ENCODE measurements at places on chromosomes 1 and 21.

DNA sequence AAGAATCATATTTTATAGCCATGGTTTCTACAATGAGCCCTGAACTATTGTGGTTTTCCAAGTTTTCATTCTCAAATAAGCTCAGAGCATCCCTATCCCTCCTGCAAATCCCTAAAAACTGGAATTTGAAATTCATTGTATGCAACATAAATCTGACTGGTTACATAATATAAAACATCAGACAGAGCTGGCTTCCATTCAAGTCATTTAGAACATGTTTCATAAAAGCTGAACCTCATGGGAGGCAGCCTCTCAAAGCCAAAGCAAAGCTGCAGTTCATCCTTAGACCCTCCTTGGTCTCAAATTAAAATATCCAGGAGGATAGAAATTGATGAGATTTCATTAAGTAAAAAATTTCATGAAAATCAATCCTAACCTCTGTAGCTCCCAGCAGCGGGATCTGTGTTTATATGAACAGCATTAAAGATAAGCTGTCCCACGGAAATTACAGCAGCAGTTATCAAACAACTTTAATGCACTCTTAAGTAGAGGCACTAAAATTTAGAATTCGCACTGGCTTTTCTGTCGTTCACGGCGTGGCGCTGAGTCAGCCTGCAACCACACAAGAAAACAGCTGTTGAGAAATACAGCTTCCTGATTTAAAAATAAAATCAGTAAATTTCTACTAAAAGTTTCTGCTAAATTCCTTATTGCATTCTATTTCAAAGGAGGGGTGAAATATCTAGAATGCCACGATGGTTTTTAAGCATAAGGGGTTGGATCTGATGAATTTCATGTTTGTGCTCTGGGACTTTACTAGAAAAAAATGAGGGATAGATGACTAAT lies 99.9 kb upstream of the TIAM1 start:
- DNase-seq = no peak

- no peak for DNase-seq
These were observed 481.7 kb upstream of the NR5A2 start for GRCh38 chr1:199545780-199546179.

DNA sequence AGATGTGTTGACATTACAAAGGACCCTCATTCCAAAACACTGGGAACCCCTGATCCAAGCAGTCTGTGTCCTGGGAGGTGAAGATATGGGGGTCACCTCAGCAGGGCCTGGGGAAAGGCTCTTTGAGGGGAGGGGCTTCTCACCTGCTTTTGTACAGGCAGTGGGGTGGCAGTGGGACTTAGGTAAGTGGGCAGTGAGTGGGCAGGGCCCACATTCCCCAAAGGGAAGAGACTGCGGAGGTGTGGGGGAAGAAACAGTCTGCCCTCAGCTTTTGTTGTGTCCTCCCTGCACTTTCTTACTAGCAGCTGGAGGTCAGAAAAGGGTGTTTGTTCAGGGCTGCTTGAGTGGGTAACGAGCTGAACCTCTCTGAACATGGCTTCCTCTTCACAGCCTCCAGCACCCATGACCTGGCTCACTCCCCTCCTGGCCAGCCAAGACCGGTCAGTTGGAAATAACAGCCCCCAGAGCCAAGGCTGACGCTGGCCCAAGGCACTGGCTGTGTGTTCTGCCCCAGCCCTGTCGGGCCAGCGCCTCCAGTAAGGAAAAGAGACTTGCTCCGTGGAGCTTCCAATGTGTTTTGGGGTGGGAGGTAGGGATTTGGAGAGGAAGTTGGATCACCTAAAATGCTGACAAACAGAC lies 173.5 kb downstream of the PSMG1 start:
- DNase-seq = no peak

DNA sequence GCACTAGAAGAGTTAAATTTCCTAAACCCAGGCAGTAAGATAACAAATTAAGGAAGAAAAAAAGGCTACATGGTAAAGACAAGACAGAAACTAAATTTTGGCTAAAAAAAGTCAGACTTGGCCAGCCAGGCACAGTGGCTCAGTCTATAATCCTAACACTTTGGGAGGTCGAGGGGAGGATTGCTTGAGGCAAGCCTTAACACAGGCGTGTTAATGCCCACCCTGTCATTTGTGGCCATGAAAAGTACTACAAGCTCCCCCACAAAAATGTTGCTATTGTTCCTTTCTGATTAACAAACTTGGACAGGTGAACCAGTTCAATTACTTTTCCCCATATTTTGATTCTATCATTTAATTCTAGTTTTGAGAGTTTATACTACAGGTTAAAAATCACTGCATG lies 32.3 kb downstream of the UBR4 start:
- no peak for DNase-seq

DNA sequence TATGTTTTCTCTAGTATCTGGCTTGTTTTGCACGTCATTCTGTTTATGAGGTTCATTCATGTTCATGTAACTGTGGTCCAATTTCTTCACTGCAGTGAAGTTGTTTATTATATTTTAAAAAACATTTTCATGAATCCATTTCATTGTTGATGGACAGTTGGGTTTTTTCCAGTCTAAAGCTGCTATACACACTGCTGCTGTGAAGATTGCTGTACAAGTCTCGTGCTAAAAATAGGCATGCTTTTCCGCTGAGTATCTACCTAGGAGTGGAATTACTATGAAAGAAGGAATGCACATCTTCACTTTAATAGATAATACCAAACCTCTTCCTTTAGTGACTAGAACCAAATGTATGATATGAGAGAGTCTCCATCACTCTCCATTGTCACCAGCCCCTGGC lies 49.0 kb upstream of the ETS2 start:
- no peak for DNase-seq

DNA sequence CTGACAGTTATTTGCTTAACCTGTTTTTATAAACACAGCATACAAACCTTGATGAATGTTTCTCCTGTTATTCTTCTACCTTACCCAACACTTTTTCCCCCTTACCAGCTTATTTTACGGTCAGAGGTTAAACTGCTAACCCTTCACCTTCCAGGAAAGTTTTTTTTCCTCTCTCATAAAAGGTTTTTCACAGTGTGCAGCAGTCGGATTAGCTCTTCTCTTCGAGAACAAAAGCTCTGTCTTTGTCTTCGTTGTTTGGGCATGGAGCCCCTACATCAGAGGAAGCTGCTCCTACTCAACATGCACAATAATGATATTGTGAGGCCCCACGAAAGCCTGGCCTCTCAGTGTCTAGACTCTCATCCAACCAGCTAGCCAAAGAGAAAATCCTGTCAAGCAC lies 42.0 kb downstream of the DENND1B start:
- no peak for DNase-seq

- no peak for DNase-seq
These were observed 11.3 kb upstream of the MUTYH start for GRCh38 chr1:45351508-45351907.

- peak; percentile 73 for DNase-seq
These were observed 31.1 kb upstream of the SLC45A3 start for GRCh38 chr1:205711105-205712048.

DNA sequence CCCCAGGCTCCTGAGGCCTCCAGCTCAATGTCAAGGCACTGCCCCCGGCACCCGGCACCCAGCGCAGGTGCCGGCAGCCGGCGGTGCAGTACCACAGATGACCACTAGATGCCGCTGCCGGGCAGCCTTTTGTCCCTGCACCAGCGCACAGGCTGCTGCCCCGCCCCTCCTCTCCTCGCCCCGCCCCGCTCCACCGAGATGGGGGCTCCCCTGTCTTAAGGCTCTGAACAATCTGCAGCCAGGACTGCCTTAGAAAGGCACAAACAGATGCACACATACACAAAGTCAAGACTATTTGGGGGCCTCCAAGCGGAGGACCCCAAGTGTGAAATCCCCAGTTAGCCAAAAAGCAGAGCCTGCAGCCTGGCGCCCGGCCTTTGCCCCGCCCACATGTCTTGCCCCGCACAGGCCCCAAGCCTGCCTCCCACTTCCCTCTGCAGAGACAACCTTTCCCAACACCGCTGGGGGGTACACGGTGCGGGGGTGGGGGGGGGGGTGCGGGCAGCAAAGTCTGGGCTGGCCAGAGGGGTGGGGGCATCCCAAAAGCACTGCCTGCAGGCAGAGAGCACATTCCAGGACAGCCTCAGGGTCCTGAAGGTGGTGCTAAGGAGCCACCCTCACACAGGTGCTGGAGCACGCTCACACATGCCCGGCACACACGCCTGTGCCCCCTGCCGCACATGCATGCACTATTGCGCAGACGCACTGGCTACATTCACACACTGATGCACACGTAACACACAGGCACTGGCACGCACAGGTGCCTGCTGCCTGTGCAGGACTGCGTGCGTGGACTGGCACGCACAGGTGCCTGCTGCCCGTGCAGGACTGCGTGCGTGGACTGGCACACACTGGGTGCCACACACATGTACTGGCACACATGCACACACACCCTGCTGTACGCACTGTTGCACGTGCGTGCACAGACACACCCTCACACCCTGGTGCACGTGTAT lies 37.1 kb downstream of the ARHGEF16 start:
- peak; percentile 88 for DNase-seq

DNA sequence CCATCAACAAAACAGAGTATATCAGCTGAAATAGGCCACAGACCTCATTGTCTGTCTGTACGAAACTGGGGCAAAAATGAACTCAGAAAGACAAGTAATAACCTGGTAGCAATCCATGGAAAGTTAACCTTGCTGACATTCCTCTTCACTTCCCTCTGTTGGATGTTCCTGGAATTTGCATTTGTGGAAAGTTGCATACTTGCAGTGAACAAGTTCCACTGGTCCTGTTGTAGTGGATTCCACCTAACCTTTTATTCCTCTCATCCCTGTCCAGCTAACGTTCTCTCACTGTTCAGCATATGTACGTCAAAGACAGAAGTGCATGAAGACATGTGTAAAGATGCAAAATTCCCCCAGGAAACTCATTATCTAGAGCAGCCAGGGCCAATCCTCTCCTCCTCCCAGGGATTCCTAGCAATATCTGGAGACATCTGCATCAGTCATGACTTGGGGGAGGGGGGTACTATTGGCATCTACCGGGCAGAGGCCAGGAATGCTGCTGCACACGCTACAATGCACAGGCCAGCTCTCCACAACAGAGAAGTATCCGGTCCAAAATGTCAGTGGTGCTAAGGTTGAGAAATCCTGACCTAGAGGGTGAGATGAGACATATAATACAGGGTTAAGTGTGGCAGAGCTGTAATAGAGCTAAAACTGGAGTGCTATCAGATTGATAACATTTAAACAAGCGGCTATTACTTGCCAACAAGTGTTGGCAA lies 8.2 kb downstream of the LPAR3 start:
- no peak for DNase-seq

GRCh38 chr1:222930070-222930469 lies 115.2 kb downstream of the DISP1 start:
- DNase-seq = no peak

DNA sequence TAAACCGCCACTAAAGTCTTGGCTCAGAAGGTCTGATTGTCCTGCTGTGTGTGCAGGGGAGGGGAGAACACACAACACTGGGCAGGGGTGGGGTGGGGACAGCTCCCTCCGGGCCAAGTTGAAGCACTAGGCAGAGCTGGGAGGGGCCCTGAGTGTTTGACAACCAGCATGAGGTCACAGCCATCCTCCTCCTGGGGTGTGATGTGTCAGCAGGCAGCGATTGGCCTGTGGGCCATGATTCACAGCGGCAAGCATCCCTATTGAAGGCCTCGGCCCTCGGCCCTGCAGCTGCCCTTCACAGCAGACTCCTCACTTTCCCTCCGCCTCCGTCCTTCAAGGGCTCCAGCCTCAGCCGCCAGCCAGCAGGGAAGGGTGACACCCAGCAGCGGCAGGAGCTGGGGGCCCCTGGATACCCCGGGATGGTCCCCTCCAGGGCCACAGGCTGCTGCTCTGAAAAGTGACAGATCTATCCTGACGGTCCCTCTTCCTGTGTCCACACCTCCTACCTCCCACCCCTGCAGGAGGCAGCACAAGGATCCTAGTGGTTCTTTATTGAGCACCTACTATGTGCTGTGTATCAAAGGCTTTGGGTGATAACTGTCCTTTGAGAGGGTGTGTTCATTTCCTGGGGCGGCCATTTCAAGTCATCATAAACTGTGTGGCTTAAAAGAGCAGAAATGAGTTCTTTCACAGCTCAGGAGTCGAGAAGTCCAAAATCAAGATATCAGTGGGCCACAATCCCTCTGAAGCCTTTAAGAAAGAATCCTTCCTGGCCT lies 66.0 kb upstream of the SLC25A33 start:
- no peak for DNase-seq

DNA sequence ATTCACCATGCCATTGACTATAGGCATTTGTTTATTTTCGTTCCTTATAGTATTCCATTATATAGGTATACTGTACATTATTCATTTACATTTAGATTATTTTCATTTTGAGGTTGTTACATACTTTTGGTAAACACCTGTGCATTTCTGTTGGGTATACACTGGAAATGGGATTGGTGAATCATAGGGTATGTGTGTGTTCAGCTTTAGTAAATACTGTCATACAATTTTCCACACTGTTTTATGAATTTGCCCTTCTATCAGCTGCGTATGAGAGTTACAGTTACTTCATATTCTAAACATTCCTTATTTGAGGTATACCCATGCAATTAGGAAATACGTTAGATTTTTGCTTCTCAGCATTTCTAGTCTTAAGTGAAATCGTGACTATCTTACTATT lies 55.1 kb upstream of the FASLG start:
- no peak for DNase-seq

GRCh38 chr1:106876384-106876783 lies 180.1 kb upstream of the PRMT6 start:
- no peak for DNase-seq

- DNase-seq = no peak
These were observed 105.1 kb upstream of the ARHGEF16 start for GRCh38 chr1:3349161-3349967.

GRCh38 chr1:206114692-206115640 lies 2.2 kb downstream of the AVPR1B start:
- DNase-seq = no peak

DNA sequence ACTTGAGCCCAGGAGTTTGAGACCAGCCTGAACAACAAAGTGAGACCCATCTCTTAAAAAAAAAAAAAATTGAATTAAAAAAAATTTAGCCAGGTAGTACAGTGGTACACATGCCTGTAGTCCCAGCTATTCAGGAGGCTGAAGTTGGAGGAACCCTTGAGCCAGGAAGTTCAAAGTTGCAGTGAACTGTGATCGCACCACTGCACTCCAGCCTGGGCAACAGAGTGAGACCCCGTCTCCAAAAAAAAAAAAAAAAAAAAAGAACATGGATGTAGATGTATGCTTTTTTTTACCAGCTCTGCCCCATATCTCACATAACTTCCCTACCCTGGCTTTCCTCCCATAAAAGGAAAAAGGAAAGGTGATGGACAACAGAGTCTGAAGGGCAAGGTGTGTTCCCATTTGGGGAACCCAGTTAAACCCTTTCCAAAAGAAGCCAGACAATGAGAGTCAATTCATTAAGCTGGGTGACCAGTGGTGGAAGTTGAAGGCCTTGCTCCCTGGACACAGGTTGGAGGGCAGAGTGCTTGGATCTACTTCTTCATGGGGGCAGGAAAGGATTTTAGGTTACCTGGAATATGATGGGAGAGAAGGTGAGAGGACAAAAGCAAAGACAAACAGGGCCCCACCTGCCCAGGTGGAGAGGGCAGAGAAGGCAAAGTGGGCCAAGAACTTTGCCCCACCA lies 2.9 kb downstream of the KRTCAP2 start:
- DNase-seq = no peak

- no peak for DNase-seq
These were observed 20.9 kb downstream of the TMEM53 start for GRCh38 chr1:44653107-44653964.
